Stimulated activated CD4-positive, alpha-beta T cell treated with anti-CD3 and anti-CD28 coated beads, Interleukin-4, amount 100 ng/mL, for 1 hour (primary cell): ENCODE measurements at places on chromosomes 6 and 20.

DNA sequence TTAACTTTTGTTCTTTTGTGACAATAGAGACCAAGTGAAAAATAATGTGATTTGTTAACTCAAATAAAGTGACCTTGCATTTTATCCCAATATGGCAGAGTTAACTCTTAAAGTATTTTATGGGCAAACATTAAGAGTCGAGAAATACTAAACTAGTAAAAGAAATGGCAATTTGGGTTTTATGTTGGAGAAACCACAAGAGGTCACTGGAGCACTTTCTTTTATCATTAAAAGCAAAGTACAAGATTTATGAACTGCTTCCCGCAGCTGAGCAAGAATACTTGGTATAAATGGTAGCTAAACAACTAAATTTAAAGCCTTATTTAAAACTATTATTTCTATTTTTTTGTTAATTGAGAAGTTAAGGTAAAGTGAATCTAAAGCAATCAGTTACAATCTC lies 33.5 kb upstream of the MCM9 start:
- DNase-seq = no peak

- no peak for DNase-seq
Observed at GRCh38 chr6:109088995-109089394, 5.7 kb downstream of the SESN1 start.

DNA sequence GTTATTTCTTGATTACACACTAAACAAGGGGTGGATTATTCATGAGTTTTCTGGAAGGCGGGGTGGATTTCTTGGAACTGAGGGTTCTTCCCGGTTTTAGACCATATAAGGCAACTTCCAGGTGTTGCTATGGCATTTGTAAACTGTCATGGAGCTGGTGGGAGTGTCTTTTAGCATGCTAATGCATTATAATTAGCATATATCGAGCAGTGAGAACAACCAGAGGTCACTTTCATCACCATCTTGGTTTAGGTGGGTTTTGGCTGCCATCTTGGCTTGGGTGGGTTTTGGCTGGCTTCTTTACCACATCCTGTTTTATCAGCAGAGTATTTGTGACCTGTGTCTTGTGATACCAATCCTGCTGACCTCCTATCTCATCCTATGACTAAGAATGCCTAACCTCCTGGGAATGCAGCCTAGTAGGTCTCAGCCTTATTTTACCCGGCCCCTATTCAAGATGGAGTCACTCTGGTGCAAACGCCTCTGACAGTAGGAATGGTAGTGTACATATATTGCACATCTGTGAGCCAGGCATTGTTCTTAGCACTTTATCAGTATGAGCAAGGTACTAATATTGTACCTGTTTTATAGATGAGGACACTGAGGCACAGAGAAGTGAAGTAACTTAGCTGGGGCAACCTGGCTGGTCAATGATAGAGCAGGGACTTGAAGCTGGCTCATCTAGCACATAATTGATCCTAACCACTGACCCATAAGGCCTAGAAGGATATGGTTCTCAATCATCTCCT lies 203.7 kb downstream of the NFATC2 start:
- no peak for DNase-seq

- no peak for DNase-seq
Observed at GRCh38 chr6:17565399-17565798, 34.7 kb upstream of the FAM8A1 start.

GRCh38 chr6:33455051-33455450 lies 675 bp downstream of the ZBTB9 start:
- DNase-seq = no peak

DNA sequence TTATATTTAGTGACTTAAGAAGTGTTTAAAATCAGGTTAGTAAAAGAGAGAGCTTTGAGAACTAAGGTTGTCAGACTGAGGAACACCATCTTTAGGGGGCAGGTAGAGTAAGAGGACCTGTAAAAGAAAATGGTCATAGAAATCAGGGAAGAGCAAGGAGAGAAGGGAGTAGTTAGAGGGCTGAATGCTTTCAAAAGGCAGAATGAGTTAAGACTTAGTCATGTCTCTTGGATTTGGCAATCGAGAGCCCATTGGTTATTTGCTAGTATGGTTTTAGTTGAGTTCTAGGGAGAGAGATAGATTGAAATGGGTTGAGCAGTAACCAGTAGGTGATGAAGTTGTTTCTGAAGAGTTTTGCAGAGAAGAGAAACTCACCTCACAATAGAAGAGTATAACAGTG lies 51.1 kb downstream of the RALGAPB start:
- DNase-seq = no peak

DNA sequence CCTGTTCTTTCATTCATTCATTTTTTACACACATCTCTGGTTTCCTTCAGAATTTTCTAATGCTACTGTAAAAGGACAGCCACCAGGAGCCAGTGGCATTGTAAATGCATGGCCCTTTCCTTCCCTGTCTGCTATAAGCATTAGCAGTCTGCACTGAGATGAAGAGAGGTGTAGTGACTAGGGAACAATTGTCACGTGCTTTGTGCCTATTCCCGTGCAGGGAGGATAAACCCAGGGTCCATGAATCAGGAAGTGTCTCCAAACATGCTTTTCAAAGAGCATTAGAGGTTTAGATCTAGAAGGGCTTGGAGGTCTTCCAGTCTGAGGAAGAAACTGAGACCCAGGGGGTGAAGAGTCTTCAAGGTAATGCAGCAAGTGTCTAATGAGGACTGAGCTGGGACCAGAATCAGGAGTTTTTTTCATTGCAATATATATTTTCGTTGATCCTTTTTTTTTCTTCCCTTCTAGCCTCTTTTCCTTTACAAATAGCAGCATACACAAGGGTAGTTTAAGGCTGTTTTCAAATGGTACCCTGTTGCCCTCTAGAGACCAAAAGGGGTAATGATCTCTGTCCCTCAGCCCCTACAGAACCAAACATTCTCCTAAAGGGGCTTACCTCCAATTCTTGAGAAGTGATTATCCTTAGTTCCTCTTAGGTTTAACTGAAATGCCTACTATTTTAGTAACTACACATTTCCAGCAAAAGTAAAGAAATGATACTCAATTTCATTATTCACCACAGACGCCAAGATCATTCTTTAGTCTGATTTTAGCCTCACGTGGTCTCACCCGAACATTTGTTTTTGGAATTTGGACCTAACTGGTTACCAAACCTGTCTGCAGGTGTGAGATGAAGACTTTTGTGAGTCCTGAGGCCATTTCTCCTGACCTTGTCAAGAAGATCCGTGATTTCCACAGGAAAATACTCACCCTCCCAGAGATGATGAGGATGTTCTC lies 6.6 kb downstream of the TRIM15 start:
- no peak for DNase-seq

GRCh38 chr6:16135066-16135465 lies 6.2 kb downstream of the MYLIP start:
- no peak for DNase-seq

- no peak for DNase-seq
Observed at GRCh38 chr6:2862712-2863181, 21.1 kb upstream of the SERPINB1 start.

GRCh38 chr6:37038292-37039198 lies 33.1 kb downstream of the FGD2 start:
- DNase-seq = no peak

DNA sequence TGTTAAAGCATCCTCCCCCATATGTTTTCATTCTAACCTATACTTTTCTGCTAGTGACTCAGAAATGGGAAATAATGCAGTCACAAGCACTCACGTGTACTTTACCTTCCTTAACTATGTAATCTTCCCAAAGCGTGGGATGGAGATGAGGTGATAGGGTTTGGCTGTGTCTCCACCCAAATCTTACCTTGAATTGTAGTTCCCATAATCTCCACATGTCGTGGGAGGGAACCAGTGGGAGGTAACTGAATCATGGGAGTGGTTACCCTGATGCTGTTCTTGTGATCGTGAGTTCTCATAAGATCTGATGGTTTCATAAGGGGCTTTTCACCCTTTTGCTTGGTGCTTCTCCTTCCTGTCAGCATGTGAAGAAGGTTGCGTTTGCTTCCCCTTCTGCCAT lies 35.4 kb downstream of the AGPAT4 start:
- no peak for DNase-seq

GRCh38 chr6:41801380-41801779 lies 13.9 kb downstream of the TOMM6 start:
- no peak for DNase-seq

DNA sequence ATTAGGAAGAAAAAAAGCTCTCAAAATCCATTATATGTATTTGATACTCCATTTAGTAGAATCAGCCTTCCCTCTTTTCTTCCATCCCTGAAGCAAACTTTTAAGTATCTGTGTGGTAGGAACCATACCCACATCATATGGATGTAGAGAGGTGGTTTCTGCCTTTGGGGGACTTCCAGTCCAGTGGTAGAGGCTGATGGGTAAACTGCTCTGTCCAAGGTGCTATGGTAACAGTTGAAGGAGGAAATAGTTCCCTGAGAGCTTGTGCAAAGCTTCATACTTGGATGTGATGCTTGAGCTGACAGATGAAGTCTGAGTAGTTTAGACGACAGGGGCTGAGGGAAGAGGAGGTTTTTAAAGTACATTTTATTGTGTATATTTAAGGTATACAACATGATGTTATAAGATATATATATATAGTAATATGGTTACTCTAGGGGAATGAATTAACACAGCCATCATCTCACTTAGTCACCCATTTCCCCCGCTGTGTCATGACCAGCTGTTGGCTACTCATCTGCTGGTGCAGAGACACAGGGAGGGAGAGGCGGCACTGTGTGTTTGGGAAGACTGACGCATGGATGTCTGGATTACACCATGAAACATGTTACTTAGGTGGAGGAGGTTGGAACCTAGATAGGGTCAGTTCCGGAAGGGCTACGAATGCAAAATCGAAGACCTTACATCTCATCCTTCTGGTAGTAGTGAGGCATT lies 185.2 kb downstream of the FARS2 start:
- DNase-seq = no peak

DNA sequence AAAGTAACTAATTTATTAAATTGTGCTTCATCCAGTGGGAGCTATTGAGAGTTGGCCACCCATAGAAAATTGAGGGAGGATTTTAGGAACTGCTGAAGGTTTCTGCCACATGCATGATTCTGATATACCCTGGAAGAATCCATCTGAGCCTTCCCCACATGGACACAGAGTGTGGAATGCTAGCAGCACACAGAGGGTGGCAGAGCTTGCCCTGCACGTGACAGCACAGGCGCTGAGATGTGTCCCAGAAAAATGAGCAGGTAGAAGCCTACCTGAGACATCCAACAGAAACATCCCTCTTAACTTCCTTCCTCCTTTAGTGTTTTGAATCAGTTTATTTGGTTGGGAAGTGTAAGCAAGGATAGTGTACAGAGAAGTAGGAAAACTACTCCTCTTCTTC lies 96.9 kb downstream of the MTHFD1L start:
- no peak for DNase-seq

- DNase-seq = no peak
Observed at GRCh38 chr6:20314866-20315845, 86.5 kb upstream of the E2F3 start.

DNA sequence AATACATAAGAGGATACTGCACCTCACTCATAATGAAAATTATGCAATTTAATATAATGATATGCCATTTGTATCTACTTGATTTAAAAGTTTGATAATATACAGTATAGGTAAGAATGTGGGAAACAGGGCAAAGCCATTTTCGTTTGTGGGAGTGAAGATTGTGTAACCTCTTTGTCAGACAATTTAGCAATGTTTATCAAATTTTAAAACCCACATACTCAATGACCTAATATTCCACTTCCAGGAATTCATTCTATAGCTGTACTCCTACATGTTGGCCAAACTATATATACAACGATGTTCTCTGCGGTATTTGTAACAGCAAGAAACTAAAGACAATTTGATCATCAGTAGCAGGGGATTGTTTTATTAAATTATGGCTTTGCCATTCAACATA lies 17.8 kb upstream of the FKBP5 start:
- DNase-seq = no peak

DNA sequence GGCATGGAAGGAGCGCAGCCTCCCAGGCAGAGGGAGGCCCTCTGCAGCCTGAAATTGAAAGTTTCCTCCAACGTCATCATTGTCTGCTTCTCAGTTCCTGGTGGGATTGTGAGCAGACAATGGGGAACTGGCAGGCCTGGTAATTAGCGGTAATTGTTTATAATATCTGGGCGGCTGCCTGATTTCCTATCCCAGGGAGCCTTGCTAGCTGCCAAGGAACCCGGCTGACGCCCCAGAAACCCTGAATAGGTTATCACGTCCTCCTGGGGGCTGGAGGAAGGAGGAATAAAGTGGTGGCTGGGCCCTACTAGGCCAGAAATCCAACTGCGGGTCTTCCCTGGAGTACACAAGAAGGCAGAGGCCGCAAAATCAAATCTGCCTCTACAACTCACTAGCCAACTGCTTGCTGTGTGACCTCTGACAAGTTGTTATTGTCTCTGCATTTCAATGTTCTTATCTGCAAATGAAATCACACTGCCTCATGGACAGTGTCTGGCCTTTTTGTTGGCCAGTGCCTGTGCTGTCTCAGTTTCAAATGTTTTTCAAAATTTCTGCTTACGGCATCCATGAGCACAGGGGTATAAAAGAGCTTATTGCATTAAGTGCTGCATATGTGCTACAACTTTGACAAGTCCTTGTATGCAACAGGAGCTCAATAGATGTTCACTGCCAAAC lies 16.9 kb downstream of the KCNK15 start:
- no peak for DNase-seq

- no peak for DNase-seq
Observed at GRCh38 chr6:75802366-75802765, 53.3 kb downstream of the MYO6 start.

GRCh38 chr6:30613251-30614043 lies 3.6 kb downstream of the PPP1R10 start:
- no peak for DNase-seq

DNA sequence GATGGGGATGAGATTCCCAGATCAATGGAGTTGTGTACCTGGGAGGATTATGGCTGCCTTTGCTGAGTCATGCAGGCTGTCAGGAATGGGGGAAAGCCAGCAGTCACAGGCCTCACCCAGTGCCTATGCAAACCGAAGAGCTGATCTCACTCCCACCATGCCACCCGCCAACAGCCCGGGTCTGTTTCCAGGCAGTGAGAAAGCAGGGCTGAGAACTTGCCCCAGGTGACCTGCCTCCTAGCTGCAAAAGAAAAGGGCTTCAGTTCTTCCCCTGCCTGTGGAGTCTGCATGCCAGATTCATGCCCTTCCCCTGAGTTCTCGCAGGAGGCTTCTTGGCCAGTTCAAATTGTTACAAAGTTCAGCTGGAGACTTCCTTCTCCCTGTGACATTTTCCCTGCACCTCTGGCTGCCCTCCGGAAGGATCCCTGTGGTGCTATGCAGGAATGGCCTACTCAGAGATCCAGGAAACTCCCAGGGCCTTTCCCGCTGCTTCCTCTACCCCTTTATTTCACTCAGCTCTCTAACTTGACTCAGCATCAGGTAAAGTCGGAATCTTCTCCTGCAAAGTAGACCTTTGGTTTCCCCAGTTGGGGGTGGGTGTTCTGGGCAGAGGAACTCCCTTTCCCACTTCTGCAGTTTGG lies 71.5 kb upstream of the B3GAT2 start:
- no peak for DNase-seq

DNA sequence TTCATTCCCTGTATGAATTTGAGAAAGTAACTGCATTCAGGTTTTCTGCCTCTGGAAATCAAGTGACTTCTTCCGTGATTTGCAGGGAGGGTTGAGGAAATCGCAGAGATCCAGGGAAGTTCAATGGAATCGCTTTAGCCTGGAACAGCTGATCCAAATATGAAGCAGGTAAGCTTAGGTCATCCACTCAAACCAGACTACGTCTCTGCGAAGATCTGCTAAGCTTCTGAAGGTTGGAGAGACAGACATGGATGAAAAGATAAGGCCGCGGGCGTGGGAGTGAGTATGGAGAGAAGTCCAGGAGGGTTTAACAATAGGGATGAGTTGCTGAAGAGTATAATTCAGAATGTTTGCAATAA lies 34.2 kb upstream of the BTN3A2 start:
- DNase-seq = no peak
